CD4-positive, alpha-beta T cell (primary cell): ENCODE measurements at places on chromosomes 2 and 18.

GRCh38 chr2:232464544-232464885 lies 8.6 kb downstream of the ALPI start:
- H3K4me3 ChIP-seq = no peak overlapping the region
- DNase-seq = no peak
- H3K27ac ChIP-seq = no peak overlapping the region
- no peaks in the 10 kb centered on the region for H3K4me1 ChIP-seq
- H3K27me3 ChIP-seq = no peaks in the 10 kb centered on the region
- H3K36me3 ChIP-seq = no peaks in the 10 kb centered on the region

GRCh38 chr2:15965564-15966019 lies 25.2 kb downstream of the MYCN start:
- no peaks in the 10 kb centered on the region for H3K36me3 ChIP-seq
- no peaks in the 10 kb centered on the region for H3K27me3 ChIP-seq
- H3K4me3 ChIP-seq = peak overlapping the region; percentile 16
- peaks cover 26% of the 10 kb centered on the region for H3K4me1 ChIP-seq
- DNase-seq = peak; percentile 23
- H3K27ac ChIP-seq = peak overlapping the region; percentile 41

- peaks cover 16% of the 10 kb centered on the region for H3K4me1 ChIP-seq
- no peaks in the 10 kb centered on the region for H3K36me3 ChIP-seq
- no peak overlapping the region for H3K27ac ChIP-seq
- no peak for DNase-seq
- H3K4me3 ChIP-seq = no peak overlapping the region
Measured at GRCh38 chr18:13309748-13310670, 91.4 kb downstream of the LDLRAD4 start.

DNA sequence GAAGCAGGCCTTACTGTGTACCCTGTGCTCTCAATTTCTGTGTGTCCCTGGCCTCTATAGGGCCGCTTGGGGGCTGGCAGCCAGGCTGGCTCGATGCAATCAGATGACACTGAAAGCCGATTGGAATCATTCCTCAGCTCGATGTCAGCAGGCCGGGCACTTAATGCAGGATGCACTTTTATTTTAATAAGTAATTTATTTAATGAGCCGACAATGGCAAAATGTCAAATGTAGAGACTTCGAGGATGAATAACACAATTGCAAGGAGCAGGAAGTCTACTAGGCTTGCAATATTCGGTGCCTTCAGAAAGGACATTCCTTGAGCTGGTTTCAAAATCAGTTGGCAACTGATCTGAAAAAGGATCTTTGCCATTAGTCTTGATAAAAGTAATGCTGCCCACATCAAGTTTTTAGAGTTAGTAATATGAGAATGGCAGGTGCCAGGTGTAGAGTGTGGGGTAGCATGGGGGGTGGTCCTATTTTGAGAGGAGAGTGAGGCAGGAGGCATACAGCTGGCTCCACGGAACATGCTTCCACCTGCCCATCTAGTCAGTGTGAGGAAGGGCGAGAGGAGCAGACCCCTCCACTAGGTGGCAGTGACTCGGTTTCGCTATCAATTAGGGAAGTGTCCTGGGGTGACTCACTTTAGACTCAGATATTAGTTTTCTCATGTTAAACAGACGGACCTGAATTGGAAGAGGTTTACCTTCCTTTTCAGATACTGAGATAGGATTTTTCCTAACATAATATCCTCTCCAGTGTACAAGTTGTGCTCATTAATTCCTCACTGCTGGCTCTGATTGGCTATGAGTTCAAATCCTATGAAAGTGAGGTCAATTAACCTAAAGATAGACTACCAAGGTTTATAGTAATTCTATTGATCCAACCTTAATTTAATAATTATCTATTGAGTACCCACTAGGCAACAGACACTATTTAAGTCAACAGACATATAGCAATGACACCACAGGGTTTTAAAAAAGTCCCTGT lies 80.9 kb downstream of the NABP1 start:
- peak; percentile 26 for DNase-seq
- no peaks in the 10 kb centered on the region for H3K27me3 ChIP-seq
- H3K27ac ChIP-seq = no peak overlapping the region
- H3K4me3 ChIP-seq = no peak overlapping the region
- peaks cover 3% of the 10 kb centered on the region for H3K4me1 ChIP-seq
- H3K36me3 ChIP-seq = no peaks in the 10 kb centered on the region

GRCh38 chr2:100852999-100853908 lies 33.3 kb downstream of the NPAS2 start:
- H3K27ac ChIP-seq = no peak overlapping the region
- H3K4me1 ChIP-seq = no peaks in the 10 kb centered on the region
- H3K36me3 ChIP-seq = no peaks in the 10 kb centered on the region
- no peak overlapping the region for H3K4me3 ChIP-seq
- no peak for DNase-seq
- H3K27me3 ChIP-seq = no peaks in the 10 kb centered on the region

DNA sequence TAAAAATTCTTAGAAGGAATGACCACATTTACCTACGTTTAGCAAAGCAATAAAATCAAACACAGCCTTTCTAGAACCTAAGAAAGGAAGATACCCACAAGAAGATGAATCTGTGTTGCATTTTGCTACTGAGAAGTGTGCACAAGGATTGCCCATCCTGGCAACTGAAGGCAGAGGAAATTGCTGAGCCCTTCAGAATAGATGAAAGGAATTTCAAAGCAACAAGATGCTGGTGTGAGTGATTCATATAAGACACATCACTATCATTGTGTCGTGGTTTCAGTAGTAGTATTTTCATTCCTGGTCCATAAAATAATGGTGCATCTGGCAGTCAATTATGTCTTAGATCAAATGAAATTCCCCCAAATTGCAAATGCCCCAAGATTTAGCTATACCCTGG lies 48.4 kb upstream of the ANKRD44 start:
- H3K27ac ChIP-seq = no peak overlapping the region
- H3K4me1 ChIP-seq = no peaks in the 10 kb centered on the region
- no peaks in the 10 kb centered on the region for H3K36me3 ChIP-seq
- no peaks in the 10 kb centered on the region for H3K27me3 ChIP-seq
- no peak overlapping the region for H3K4me3 ChIP-seq

- H3K27ac ChIP-seq = no peak overlapping the region
- H3K27me3 ChIP-seq = no peaks in the 10 kb centered on the region
- H3K36me3 ChIP-seq = no peaks in the 10 kb centered on the region
- no peak for DNase-seq
- H3K4me1 ChIP-seq = no peaks in the 10 kb centered on the region
- no peak overlapping the region for H3K4me3 ChIP-seq
Measured at GRCh38 chr18:37447962-37448888, 117.4 kb downstream of the CELF4 start.

GRCh38 chr2:48228345-48228684 lies 301.6 kb upstream of the STON1 start:
- no peak for DNase-seq
- H3K4me3 ChIP-seq = no peak overlapping the region
- no peaks in the 10 kb centered on the region for H3K4me1 ChIP-seq
- no peak overlapping the region for H3K27ac ChIP-seq
- no peaks in the 10 kb centered on the region for H3K27me3 ChIP-seq
- no peaks in the 10 kb centered on the region for H3K36me3 ChIP-seq

DNA sequence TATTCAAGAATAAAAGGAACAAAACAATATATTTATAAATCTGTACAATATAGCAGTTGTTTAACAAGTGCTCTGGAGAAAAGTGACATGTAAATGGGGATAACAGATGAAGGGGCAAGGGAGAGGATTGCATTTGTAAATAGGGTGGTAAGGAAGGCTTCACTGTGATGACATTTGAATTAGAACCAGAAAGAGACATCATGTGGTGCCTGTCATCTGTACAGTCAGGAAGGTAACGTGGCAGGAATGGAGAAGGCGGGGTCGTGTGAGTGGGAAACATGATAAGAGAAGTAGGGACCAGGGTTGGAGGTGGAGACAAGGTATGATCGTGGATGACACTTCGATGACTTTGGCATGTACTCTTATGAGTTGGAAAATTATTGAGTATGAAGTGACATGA lies 1393.6 kb upstream of the NXPH2 start:
- no peak overlapping the region for H3K4me3 ChIP-seq
- H3K27me3 ChIP-seq = no peaks in the 10 kb centered on the region
- no peaks in the 10 kb centered on the region for H3K36me3 ChIP-seq
- DNase-seq = no peak

DNA sequence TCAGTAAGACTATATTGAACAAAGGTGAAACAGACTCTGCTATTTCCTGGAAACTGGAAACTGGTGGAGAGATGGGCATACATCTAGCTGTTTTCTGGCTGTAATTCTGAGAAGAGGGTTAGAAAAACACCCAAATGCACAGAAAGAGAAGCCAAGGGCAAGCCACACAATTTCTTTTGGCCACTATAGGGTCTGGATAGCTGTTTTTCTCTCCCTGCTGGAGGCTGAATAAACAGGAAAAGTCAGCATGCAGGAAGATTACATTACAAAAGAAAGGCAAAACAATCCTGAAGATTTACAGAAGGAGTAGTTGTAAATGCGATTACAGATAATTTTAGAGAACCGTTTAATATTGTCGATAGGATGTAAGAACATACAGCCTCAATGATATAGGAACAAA lies 186.2 kb upstream of the REG3G start:
- H3K36me3 ChIP-seq = no peaks in the 10 kb centered on the region
- no peaks in the 10 kb centered on the region for H3K4me1 ChIP-seq

DNA sequence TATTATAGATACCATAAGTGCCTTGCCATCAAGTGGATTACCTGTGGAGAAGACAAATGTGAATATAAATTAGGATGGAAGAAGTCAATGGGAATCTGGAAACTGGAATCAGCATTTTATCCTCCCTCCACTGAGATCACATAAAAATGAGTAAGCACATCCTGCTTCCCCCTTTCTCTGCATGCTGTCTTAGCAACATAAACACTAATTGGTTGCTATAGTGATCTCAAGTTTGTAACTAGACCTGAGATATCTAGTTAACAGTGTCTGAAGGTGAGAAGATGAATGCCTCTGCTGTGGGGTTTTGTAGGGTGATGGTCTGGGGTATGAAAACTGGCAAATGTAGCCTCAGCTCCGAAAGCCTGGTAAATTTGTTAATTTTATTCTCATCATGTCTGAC lies 1357.5 kb upstream of the CELF4 start:
- no peaks in the 10 kb centered on the region for H3K4me1 ChIP-seq
- H3K36me3 ChIP-seq = no peaks in the 10 kb centered on the region
- H3K27ac ChIP-seq = no peak overlapping the region
- H3K27me3 ChIP-seq = no peaks in the 10 kb centered on the region
- H3K4me3 ChIP-seq = no peak overlapping the region

DNA sequence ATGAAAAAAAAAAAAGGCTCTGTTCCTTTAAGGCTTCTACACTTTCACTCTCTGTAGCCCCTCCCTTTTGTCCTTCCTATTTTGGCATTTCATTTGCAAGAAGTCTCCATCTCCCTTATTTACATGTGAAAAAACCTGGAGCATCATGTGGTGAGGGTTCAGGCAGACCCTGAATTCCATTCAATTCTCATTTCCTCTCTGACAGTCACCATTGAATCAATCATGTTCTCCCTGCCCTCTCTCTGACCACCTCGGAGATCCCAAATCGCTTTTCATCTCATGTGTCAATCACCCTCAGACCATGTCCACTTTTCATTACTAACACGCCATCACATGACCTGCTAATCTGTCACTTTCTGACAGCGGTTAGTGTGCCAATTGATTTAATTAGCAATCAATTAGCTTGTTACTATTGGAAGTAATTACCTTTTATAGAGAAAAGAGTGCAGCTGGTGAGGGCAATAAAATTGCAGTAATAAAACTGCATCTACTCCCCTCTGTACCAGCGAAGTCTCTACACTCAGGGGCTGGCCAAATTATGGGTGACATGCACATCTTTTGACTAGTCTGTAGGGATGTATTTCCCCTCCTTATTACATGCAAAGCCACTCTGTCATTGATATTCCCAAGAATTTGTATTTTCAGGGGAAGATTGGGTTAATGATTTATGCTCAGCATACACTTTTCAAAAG lies 317.4 kb downstream of the EN1 start:
- no peaks in the 10 kb centered on the region for H3K36me3 ChIP-seq
- H3K4me1 ChIP-seq = no peaks in the 10 kb centered on the region
- peaks cover 6% of the 10 kb centered on the region for H3K27me3 ChIP-seq
- no peak for DNase-seq
- no peak overlapping the region for H3K27ac ChIP-seq

GRCh38 chr18:57544936-57545660 lies 41.4 kb downstream of the FECH start:
- peaks cover 4% of the 10 kb centered on the region for H3K36me3 ChIP-seq
- no peak overlapping the region for H3K27ac ChIP-seq
- H3K27me3 ChIP-seq = no peaks in the 10 kb centered on the region
- H3K4me3 ChIP-seq = no peak overlapping the region
- DNase-seq = peak; percentile 5

DNA sequence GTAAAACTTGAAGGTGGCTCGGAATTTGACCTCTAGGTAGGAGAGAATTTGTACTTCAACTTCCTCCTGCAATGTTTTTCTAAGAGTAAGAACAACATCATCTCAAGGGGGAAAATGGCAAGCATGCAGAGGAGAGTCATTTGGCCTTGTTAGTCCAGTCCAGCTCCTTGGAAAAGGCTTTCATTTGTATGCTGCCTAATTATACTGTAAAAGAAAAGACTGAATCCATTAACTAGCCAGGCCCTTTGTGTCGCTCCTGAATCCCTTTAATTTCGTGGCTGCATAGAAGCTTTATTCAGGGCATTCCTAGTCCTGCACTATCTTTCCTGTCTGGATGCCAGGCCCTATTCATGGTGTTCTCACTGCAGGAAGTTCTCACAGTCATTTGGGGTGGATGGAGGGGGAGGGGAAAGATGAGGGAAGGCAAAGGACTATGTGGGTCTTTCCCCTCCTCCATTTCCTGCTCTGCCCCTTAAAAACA lies 36.0 kb downstream of the PHLPP1 start:
- H3K4me3 ChIP-seq = no peak overlapping the region
- H3K36me3 ChIP-seq = no peaks in the 10 kb centered on the region
- H3K4me1 ChIP-seq = no peaks in the 10 kb centered on the region
- no peak for DNase-seq
- no peak overlapping the region for H3K27ac ChIP-seq
- no peaks in the 10 kb centered on the region for H3K27me3 ChIP-seq

DNA sequence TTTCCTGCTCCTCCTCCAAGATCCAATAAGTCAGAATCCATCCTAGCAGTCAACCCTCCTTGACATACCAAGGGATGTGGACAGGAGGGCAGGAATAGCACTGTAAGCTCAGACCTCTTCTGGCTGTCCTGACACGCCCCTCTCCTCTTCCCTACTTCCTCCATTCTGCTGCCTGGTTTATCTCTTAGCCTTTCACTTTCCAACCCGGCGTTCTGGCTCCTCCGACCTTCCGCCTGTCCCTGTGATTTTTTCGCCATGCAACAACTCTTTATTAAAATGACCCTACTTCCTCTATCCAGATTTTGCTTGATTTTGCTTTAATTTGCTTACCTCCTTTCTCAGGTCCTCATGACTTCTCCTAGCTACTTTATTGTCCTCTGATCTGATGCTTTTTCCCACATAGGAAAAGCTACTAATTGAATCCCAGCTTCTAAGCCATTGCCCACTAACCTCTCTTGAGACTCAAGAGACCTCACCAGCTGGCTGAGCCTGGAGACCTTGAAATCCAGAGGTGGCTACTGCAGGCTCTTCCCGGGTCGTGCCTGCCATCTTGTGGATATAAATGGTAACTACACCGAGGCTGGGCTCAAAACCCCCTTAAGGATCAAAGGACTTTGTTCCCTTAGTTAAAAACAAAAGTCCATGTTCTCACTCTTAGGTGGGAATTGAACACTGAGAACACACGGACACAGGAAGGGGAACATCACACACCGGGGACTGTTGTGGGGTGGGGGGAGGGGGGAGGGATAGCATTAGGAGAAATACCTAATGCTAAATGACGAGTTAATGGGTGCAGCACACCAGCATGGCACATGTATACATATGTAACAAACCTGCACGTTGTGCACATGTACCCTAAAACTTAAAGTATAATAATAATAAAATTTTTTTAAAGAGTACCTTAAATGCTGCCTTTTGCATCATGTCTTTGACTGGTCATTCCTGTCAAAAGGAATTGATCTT lies 139.4 kb downstream of the AKAIN1 start:
- peaks cover 18% of the 10 kb centered on the region for H3K4me1 ChIP-seq
- no peak overlapping the region for H3K4me3 ChIP-seq
- peak; percentile 25 for DNase-seq
- H3K27ac ChIP-seq = no peak overlapping the region
